ENCODE measurements at places on chromosomes 12 and 14.
A peak's percentile ranks its signal among the peaks of the same experiment; 100 is the strongest.

DNA sequence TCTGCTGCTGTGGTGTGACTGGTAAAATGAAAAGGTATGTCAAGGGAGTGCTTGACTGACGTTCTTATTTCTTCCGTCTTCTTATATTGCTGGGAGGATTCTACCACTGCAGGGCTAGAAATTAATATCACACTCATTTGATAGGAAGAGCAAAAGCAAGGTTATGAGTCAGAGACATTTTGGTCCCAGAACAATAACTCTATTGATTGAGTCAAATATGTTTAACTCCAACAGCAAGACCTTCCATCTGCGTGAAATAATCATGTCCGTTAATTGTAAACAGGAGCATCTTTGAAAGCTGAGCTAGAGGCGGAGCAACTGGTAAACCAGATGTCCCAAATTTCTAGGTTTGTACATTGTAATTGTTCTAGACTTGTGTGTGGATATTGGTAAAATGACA, 1293.6 kb downstream of the AACS start:
- DNase-seq: no peak

DNA sequence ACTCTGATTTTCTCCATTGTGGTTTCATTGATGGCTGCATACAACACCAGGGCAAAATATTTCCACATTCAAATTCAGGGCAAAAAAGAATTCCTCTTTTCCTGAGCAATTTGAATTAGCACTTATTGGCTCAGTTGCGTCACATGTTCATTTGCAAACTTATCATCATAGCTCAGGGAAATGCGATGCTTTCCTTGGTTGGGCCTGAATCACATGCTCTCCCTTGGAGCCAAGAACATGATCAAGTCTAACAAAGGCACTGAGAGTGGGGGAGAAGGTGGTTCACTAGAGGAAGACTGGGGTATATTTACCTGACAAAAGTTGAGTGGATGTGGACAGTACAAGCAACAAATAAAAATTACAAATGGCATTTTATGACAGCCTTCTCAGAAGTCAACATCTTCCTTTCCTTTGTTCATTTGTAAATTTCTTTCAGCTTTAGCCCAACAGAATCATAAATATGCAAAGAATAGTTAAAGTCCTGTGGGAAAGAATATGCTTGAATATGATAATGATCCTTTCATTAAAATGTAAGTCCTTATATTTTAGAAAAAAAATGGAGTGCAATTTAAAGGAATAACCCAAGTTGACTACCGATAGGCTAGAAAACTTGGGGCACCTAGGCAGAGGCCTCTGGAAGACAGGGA, 277.2 kb downstream of the NEDD1 start:
- DNase-seq: no peak

DNA sequence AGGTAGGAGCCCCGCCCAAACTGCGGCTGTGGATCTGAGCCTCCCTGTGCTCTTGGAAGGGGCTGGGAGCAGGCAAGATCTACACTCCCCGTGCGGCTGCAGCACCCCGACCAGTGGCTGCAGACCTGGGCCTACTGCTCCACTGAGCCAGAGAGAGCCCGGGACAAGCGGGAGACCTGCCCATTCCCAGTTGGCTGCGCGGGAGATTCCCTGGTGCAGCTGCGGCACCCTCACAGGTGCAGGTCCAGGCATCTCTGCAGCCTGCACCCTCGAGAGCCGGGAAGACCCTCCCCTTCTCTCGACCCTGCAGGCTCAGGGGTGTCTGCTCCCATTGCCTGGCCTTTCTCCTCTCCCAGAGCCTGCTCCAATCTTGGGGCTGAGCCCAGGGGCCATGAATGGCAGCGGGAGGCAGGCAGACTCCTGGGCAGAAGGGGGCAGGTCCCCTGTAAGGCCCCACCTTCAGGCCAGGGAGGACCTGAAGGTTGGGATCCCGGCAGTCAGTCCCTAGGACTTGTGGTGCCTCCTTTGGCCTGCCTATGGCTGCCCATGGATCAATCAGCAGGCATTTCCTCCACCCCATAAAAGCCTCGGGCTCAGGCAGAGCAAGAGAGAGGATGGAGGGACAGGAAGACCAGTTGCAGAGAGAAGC, 8.8 kb upstream of the A2M start:
- no peak for DNase-seq

- peak; percentile 22 for DNase-seq
Observed at GRCh38 chr14:54322701-54323337, 74.0 kb upstream of the CDKN3 start.

GRCh38 chr14:64915797-64916196, 1.5 kb downstream of the CHURC1 start:
- no peak for DNase-seq

DNA sequence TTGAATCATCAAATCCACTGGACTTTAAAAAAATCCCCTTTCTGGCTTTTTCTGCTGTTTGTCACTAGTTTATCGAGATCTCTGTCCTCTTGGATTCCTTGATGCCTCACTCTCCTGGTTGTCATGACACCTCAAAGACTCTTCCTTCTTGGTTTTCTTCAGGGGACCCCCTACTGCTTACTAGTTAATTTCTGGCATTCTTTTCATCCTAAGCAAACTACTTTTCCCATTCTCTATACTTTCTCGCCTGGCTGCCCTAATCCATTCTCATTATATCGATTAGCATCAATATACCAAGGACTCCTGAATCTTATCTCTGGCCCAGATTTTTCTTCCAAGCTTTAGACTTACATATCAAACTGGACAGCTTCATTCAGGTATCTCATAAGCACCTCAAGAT, 98.6 kb downstream of the NEDD1 start:
- no peak for DNase-seq

DNA sequence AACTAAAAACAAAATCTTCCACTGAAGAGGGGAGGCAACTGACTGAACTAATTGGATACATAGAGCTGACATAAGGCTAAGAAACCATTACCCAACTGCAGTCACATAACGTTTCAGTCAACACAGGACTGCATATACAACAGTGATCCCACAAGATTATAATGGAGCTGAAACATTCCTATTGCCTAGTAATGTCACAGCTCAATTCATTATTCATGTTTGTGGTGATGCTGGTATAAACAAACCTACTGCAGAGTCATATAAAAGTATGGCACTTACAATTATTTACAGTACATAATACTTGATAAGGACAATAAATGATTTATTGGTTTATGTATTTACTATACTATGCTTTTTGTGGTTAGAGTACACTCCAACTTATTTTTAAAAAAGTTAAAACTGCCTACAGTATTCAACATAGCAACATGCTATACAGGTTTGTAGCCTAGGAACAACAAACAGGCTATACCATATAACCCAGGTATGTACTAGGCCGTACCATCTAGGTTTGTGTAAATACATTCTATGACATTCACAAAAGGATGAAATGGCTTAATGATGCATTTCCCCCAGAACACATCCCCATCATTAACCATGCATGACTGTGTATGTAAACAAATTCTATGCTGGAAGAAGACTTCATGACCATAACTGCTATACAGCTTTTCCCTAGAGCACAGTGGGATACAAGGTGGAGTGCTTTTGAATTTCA, 4.3 kb downstream of the NAP1L1 start:
- DNase-seq: peak; percentile 18

GRCh38 chr14:21557084-21557901, 22.6 kb downstream of the OR10G3 start:
- peak; percentile 96 for DNase-seq

- DNase-seq: peak; percentile 85
Observed at GRCh38 chr12:105107494-105108371, at the start of gene WASHC4. WASHC4 (plus strand) TSS chr12:105107731; CDS start chr12:105107801, 70 bp downstream.

Measured in NCI-H1092 treated with DMSO at 0.1 percent for 48 hours (cell line).